ENCODE measurements at places on chromosomes 3 and 15.
A peak's percentile ranks its signal among the peaks of the same experiment; 100 is the strongest.

DNA sequence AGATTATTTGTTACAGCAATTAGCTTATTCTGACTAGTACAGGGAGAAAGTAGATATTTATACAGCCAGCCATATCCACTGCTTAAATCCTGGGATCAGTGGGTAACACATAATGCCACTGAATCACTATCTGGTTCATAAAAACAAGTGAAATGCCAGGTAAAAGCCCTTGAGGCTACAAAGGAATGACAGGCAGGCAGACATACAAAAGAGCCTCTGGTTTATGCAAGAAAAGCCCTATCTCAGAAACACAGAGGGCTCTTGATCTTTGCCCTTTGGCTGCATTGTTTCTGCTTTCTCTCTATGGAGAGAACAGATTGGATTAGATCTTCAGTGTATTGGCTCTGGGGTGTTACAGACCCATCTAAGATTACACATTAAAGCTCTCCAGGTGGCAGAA is 115.4 kb upstream of the GADL1 start:
- DNase-seq: no peak

DNA sequence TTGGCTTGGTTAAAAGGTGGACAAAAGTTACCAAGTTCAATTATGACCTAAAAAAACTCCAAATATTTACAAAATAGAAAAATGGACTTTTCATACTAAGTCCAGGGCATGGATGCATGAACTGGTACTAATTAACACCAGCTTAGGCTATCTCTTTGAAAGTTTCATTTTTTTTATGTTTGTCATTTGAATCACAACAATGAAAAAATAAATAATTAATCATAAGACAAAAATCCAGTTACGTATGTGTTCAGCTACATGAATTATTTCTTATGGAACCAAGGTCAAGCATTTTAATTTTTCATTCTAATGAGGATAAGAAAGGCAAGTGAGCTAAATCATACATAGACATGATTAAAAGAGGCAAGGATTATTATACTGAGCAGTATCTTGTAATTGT is 23.7 kb upstream of the STRIT1 start:
- no peak for DNase-seq

DNA sequence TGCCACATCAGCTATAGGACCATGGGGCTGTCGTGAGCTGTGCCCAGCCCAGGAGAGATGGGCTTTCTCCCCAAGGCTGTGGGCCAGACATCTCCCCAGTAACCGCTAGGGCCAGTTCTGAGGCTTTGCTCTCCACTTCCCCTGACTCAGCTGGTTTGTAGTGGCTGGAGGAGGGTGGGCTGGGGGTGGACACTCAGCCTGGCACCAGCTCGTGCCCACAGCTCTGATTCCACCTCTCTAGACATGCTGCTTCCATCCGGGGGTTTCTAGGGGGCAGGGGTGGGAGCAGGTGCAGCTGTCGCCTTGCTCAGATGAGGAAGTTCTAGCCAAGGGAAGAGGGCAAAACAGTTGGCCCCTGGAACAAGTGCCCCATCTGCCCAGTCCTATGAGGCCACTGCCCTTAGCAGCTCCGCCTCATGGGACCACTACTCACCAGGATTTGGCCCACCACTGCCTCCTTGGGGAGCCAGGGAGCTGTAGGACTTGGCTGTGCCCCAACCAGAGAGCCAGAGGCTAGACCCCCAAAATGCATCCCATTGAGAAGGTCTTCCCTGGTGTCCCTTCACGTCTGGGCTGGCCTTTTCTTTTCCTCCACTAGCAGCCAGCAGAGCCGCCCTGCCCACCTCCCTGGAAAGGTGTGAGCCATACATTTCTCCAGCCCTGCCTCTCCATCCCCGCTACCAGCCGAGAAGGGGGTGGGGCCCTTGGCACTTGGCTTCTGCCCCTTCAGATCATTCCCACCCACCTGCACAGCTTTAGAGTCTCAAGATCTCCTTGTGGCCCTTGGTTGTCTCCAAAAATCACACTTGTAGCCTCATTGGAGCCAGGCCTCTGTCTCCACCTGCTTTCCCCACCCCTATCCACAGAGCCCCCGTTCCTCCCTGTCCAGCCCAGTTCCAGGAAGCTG is 9.9 kb downstream of the GLYCTK start:
- DNase-seq: no peak

DNA sequence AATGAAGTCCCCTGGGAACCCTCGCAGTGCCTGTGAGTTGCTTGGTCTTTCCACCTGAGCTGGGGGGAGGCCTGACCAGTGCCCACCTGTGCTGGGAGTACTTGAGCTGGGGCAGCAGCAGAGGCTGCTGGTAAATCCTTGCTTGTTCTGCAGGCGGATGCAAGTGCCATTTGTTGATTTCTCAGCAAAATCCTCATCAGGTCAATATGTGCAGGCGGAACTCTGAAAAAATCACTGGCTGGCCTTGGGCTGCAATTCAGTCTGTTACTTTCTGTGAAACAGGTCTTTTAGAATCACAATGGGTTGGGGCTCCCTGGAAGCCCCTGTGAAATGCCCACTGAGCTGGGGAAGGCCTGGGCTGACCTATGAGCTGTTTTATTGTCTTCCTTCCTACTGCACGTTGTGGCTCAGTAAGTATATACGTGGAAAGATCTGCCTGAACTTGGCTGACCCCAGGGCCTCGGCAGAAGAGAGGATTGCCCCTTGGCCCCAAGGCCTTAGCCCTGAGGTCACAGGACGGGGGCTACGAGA is 182.0 kb upstream of the RGMA start:
- no peak for DNase-seq

DNA sequence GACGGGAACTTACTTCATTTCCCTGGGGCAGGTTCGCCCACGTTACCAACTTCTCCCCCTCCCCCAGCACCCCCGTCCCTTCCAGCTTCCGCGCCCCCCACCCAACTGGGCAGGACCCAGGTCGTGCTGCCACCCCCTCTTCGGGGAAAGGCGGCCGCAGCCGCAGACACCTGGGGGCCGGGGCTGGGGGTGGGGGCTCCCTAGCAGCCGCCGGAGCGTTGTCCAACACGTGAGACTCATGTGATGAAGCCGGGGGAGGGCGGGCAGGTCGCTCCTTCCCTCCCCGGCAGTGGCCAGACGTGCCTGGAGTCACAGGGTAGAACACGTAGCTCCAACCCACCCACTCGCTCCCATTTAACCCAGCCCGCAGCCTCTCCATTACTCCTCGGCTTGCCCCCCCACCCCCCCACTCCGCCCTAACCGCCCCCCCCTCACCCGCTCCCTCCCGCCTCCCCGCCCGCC is 240 bp upstream of the BHLHE40 start:
- DNase-seq: peak; percentile 97

DNA sequence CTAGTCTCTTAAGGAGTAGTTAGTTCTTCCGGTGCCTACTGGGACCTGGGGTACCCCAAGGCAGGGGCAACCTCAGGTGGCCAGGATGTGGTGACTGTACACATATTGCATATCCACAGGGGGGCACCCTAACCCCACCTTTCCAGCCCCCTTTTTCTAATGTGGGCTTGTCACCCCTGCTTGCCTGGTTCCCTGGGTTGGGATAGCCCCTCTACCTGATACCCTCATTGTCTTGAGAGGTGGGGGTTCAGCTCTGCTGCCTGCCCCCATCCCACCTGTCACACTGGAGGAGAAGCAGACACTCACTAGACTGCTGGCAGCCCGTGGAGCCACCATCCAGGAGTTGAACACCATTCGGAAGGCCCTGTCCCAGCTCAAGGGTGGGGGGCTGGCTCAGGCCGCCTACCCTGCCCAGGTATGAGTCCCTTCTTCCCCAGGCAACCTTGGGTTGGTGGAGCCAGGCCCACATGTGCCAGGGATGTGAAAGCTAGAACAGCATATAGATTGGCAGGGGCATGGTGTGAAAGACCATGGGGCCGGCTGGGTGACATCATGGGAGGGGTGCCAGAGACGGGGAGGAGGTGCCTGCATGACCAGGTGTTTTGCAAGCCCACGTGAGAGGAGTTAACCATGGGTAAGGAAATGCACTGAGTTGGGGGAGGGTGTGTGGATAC is 4.0 kb downstream of the GLYCTK start:
- DNase-seq: peak; percentile 48

DNA sequence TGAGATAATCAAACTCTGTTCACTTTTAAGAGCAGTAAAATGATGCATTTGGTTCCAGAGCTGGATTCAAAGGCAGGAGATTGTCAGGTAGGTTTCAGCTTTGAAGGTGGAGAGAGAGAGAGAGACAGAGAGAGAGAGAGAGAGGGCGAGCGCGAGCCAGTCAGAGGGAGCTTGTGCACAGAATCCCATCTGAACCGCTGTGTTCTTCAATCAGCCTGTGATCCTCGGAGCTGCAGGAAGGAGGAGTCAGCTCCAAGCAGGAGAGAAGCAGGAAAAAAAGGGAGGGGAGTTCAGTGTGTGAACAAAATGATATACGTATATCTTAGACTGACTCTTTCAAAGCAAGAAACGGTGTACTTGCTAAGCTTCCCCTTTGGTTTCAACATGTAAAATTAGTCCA is at the start of gene GPR149:
GPR149 (minus strand) TSS at position 177 of the 400 bp plus-strand sequence. CDS start 575 bp downstream, outside the sequence.
- DNase-seq: no peak

- DNase-seq: no peak
Measured at GRCh38 chr3:97979610-97980009, 7.4 kb upstream of the RIOX2 start.

DNA sequence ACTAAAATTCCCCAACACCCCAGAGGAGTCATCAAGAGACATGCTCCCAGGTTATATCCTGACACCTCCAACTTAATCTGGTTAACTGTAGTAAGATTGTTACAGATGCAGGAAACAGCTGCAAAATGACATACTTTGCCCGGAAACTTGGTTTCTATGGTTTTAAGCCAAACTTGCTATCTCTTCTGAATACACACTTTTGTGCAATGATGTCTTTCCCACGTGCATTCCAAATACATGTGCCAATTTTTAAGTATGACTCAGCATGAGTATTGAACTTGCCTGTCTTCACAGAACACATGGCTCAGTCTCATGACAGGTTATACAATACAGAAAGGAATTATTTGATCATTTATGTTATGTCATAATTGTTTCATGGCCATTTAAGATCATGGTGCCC is 207.0 kb upstream of the DCBLD2 start:
- DNase-seq: peak; percentile 10

- DNase-seq: peak; percentile 59
Measured at GRCh38 chr3:126983276-126983652, 349 bp downstream of the PLXNA1 start.

DNA sequence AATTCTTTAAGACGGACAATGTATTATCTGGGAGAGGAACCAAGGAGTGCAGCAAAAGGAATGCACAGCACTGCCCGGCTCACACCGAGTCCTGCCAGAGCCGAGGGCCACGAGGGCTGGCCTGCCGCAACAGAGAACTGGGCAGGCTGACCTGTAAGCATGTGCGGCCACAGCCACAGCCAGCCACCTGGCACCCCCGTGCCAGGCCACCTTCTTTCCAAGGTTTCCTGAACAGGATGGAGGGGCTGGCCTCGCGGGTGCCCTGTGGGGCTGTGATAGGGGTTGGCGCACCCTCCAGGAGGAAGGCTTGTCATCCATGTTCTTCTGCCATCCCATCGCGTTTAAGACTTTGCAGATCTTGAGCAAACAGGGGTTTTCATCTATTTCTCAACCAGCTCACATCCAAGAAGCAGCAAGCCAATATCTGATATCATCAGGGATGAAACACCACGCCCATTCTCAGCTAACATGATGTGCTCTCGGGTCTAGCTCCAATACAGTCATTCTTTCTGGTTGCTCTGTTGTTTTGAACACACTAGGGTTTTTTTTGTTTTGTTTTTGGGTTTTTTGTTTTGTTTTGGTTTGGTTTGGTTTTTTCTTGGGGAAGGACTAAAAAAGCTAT is 10.2 kb downstream of the CA12 start:
- DNase-seq: peak; percentile 92

DNA sequence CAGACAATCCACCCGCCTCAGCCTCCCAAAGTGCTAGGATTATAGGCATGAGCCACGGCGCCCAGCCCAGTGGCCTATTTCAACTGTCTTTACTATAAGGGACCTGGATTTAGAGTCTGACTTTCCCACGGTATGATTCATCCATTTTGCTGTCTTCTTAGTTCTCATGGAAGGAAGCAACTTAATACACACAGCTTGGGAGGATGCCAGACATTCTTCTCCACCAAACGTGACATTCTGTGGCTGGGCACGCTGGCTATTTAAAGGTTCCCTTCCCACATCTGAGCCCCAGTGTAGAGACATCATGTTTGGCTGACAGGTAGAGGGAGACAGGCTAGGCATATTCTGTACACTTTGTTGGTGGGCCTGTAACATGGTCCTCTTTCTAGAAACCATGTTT is 26.2 kb downstream of the FAM43A start:
- DNase-seq: peak; percentile 56

Measured in suppressor macrophage treated with lipopolysaccharide for 1 hour (primary cell).